Left ventricle myocardium superior (tissue), 1 donor: ENCODE measurements at places on chromosomes 16 and 17. TPM values are rescaled to one million over a fixed set of nuclear protein-coding genes. Genes with fewer than 3 reads are reported as not detected.

- DNase-seq: no peak
Observed at GRCh38 chr16:8342276-8342675, 248.0 kb downstream of the TMEM114 start.

- no peak for DNase-seq
Observed at GRCh38 chr16:4214215-4214621, 27.7 kb downstream of the SRL start.

DNA sequence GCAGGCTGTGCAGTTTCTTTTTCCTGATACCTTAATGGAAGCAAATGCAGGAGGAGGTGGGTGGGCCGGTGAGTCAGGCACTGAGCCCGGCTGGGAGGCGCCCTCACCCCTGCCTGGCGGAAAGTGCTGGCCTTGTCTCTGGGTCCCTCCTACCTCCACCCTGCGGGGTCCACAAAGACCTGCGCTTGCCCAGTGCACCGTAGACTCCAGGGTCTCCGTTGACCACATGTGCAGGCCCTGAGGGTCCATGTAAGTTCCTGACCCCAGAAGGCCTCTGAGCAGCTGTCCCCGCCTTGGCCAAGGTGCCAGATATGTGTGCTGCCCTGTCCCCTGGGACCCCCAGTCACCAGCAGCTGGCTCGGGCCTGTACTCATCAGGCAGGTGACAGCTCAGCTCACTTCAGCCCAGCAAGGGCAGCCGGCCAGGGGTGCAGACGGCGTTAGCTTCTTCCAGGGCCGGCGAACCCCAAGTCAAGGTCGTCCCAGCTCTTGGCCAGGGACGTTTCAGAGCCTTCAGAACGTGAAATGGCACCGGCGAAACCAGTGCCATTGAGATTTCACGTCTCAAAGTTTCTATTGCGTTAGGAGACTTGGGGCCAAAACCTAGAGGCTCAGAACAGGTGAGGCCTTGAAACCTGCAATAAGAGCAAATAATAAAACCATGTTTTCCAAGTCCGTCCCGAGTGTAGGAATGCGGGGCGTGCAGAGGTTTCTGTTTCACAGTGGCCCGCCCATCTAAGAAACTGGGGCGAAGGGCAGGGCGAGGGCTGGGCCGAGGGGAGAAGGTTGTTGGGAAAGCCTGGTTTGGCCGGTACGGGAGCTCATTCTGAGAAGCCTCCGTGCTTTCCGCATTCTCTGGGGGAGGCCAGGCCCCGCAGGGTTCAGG lies 12.1 kb downstream of the METRNL start:
- peak; percentile 78 for DNase-seq

GRCh38 chr16:83648347-83648746 lies 159.4 kb upstream of the HSBP1 start:
- no peak for DNase-seq

- DNase-seq: peak; percentile 81
Observed at GRCh38 chr16:28261942-28262341, 30.4 kb upstream of the SBK1 start.

DNA sequence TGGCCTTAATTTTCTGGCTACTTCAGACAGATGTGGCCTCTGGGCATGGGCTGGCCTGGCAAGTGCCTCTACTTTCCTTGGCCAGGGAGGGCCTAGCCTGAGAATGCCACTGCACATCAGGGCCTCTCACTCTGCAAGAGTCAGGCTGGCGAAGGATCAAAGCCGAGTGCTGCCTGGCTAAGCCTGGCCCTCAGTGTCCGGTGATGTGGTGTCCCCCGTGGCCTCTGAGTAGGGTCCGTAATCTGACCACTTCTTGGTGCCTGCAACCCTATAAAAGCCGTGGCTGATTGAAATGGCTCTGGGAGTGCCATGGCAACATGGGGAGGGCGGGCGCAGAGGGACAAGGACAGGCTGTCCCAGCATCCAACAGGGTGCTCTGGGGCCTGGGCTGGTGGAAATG lies 30.2 kb downstream of the TBX4 start:
- DNase-seq: no peak

GRCh38 chr17:48011405-48012150 lies 26.0 kb downstream of the COPZ2 start:
- no peak for DNase-seq

GRCh38 chr16:81908466-81909262 lies 102.6 kb downstream of the SDR42E1 start:
- no peak for DNase-seq

DNA sequence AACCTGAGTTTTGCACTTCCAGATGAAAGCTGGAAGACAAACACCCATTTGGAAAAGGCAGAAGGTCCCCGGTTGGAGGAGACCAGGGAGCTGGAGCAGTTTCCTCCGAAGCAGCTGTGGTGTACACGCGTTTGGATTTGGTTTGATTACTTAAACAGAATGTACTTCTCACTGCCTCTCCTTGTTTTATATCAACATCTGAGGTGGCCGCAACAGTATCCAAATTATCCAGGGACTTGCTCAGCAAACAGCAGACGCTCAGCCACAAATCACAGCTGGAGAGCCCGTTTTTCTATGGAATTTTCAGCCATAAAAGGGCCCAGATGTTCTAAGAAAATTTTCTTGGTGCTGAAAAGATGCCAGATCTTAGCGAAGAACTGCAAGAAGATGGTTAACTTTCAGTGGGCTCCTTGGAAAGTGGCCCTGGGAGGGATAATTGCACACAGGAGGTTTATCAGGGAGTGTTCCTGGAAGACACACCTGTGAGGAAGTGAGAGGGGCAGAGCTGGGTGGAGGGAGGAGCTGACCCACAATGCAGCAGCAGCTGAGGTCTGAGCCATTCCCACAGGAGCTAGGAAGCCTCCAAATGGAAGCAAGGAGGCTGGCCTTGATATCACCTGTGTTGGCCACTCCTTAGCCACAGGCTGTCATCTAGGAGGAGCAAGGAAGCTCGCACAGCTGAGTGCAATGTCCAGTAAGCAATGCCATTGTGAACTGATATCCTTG lies 28.9 kb upstream of the CDH5 start:
- no peak for DNase-seq

GRCh38 chr17:19551591-19552148 lies 18.0 kb downstream of the SLC47A1 start:
- DNase-seq: no peak

DNA sequence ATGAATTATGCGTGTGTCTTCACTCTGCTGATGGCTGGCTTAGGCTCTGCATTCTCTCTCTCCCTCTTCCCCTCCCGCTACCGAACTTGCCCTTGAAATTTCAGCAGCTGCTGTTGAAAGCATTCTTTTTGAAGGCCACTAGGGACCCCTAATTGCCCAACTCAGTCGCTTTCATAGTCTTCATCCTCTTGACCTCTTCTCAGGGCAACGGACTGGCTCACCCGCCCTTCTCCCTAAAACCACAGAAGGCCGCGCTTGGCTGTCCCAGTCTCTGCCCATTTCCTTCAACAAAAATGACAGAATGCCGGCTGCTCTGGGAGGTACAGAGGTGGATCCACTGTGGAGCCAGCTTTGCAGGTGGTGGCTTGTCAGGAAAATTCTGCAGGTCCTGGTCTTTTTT lies 21.0 kb upstream of the FMNL1 start:
- DNase-seq: peak; percentile 71

DNA sequence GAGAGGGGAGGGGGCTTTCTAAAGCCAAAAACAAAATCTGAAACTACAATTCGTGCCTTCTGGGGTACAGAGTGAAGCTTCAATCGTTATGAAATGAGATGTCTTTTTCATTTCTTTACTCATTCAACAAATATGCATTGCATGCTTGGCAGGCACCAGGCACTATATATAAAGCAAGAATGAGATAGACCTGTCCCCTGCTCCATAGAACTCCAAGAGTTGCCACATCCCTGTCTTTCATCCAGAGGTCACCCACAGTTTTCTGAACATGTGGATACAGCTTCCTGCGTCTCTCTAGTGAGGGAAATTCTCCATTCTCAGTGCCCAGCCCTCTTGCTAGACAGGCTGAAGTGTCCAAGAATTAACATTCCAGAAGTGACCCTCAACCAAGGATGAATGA lies 343.2 kb upstream of the MAF start:
- no peak for DNase-seq

DNA sequence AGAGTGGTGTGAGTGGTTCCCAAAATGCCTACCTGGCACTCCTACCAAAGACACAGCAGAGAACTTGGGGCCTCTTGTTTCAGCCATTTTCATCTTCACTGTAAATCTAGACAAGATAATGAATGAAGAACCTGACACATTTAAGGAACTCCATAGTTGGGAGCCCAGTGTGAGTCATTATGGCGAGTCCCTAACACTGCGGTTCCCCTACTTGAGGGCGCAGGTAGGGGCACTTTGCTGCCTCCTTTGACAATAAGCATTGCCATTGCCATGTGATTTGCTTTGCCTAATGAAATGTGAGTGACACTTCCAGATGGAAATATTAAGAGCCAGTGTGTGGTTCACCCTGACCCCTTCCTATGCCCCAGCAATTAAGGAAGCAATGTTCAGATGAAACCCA lies 517.6 kb downstream of the MAF start:
- no peak for DNase-seq

DNA sequence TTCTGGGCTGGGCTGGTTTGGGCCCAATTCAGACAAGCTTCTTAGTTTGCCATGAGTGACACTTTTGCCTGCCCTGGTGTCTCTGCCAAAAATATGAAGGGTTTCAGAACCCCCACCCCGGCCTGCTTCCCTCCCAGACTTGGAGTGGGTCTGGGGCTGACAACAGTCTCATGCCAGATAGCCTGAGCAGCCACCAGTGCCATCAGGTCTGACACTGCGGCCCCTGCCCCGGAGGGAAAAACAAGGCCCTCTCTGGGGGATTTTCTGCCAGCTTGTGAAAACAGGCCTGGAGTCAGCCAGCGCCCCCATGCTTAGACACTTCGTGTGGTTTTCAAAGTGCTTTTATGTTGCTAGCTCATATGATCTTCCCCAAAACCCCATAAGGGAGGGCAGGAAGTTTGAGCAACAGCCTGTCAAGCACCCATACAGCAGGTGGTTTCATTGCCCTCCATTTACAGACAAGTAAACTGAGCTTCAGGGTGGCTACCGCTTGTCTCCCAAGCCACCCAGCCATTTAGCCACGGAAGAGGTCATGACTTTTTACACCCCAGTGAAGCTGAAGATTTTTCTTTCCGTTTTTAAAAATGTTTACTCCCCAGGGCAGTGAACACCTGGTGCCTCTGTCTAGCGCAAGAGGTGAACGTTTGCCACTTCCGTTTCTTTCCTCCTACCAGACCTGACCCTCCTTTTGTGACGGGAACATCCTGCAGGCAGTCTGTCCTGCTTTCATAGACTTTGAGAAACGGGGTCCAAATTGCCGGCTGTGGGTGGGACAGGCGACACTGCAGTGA lies 300.6 kb downstream of the SEC14L1 start:
- DNase-seq: no peak

- DNase-seq: peak; percentile 62
Observed at GRCh38 chr17:38897671-38898290, 27.6 kb upstream of the LASP1NB start.

DNA sequence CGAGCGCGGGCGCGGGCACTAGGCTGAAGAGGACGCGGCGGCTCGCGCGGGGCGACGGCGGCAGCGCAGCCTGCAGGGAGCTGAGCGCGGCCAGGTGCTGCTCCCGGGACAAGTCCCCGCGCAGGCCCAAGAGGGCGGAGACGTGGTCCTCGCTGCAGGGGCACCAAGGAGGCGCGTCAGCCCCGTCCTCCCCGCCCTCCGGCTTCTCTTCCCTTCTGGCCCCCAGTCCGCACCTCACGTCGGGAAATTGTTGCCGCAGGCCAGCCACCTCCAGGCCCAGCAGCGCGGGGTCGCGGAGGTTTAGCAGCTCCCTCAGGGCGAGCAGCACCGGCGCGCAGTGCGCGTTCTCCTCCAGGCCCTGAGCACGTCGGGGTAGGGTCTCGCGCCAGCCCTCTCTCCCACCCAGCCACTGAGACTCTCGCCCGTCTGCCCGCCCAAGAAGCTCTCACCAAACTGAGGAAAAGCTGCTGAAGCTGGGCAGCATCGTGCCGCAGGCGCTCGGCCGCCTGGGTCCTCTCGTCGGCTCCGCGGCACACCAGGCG lies 761 bp upstream of the MATCAP1 start:
- peak; percentile 52 for DNase-seq

DNA sequence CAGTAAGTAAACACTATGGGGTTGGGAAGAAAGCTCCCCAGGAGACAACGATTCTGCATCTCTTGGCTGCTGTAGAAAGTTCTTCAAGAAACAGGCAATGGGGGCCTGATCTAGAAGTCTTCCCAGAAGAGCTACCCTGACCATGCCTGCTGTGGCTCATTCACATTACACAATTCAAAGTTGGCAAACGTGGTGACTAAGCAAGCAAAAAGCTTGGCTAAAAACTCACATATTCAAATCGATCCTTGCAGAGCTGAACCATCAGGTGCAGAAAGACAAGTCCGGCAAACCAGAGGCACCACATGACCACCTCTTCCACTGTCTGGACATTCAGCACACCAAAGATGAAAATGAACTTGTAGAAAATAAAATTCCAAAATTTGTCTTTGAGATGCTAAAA lies 16.1 kb downstream of the AMFR start:
- no peak for DNase-seq

- DNase-seq: no peak
Observed at GRCh38 chr17:67481808-67482207, 104.7 kb downstream of the PITPNC1 start.

DNA sequence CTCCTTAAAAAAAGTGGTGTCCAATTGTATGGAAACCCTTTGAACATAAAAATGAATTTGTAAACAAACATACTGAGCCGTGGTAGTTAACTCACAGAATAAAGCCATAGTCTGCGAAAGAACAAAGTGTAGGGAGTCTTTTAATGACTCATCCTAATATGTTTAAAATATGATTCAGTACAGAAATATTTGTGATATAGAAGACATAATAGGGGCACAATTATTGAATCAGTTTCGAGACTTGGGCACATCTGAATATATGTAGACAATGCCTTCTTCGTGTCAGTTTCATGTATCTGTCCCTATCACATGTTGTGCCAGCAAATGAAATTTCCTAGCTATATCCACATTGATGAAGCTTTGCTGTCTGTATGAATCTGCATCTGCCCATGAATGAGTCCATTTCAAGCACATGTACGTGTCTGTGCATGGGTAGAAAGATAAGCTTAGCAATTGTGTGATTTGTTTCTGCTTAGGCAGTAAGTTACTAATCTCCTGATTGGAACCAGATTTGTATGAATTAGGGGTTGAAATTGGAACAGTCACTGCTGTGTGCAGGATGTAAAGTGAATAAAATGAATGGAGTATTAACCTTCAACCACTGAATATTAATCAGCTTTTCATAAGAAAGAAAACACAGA lies 112.5 kb upstream of the SOX9 start:
- no peak for DNase-seq

- no peak for DNase-seq
Observed at GRCh38 chr16:8831450-8831849, 33.8 kb downstream of the PMM2 start.

- DNase-seq: peak; percentile 55
Observed at GRCh38 chr17:75909812-75910274, 5.2 kb upstream of the MRPL38 start.

The HBM gene
- total RNA-seq: not detected

The MYH2 gene
- total RNA-seq: 0.10 TPM

The CCL7 gene
- not detected for total RNA-seq

The DPEP2 gene
- total RNA-seq: 2.2 TPM

The TAC4 gene
- not detected for total RNA-seq

The GPR142 gene
- total RNA-seq: 0.15 TPM

The KRTAP3-1 gene
- not detected for total RNA-seq

The TM4SF5 gene
- not detected for total RNA-seq

The NEUROD2 gene
- not detected for total RNA-seq

The HS3ST3A1 gene
- 0.57 TPM for total RNA-seq

The GRB2 gene
- total RNA-seq: 84.2 TPM

The SSTR5 gene
- total RNA-seq: 25.8 TPM

The CCR7 gene
- 0.22 TPM for total RNA-seq

The CCDC200 gene
- not detected for total RNA-seq

The LITAFD gene
- total RNA-seq: not detected

The TK2 gene
- total RNA-seq: 16.8 TPM

The DBF4B gene
- 4.9 TPM for total RNA-seq

The CEP112 gene
- total RNA-seq: 13.6 TPM

The CPHXL2 gene
- total RNA-seq: not detected

The TRIM25 gene
- total RNA-seq: 19.5 TPM
